ENCODE measurements at places on chromosomes 3 and 15.

GRCh38 chr3:177069514-177070329 is 127.6 kb downstream of the TBL1XR1 start:
- DNase-seq: peak; percentile 55

DNA sequence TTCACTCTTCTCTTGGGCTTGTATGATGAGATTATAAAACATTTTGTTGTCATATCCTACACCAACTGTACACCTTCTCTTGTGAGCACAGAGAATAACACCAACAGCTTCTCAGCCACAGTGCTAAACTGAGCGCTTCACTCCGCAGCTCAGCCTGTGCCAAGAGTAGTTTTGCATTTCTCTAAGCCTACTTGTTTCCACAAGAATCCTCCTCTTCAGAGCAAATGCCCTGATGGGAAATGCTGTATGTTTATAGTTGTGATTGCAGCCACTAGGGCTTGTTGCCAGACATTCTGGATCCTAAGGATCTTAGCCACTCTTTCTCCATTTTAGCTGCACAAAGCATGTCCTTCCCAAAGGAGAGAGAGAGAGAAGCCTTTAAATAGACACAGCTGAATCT is 138.8 kb upstream of the PLXND1 start:
- peak; percentile 72 for DNase-seq

- peak; percentile 61 for DNase-seq
Measured at GRCh38 chr15:79431636-79432344, at the start of gene MINAR1. MINAR1 (plus strand) TSS chr15:79432336; CDS start chr15:79456148, 23,812 bp downstream.

DNA sequence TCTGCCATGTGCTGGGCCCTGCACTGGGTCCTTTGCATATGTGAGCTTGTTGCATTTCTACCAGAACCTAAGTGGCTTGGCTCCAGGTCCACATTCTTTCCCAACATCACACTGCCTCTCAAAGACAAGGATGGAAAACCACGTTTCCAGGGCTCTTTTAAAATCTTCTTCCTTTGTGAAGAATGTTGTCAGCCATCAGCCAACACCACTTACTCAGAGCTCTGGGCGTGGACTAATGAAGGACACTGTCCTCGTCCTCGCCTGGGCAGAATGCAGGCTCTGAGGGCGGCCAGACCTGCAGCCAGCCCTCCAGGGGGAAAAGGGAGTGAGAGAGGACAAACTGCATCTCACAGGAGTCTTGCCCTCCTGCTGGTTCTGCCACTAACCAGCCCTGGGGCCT is 49.7 kb downstream of the MAGEF1 start:
- DNase-seq: peak; percentile 49

DNA sequence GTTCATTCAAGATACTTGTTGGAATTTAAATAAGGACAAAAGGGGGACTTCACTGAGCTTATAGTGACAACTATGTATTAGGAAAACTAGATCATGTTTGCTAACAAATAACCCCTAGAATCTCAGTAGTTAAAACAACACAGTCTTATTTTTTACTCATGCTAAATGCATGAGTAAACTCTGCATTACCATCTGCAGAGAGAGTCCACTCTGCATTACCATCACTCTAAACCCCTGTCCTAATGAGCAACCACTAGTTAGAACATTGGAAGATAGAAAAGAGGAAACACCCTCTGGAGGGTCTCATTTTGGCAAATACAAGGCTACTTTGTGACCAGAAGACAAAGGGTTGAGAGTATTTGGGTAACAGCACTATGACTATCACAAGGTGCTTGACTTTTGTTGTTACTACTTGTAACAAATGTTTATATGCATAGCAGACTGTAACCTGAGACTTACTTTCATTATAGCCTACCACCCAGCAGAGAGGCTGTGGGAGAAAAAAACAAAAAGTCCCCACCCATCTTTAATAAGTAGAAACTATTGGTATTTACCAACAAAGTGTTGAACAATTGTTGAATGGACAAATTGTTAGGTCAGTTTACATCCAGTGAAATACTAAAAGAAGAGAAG is 99.1 kb downstream of the OXSM start:
- no peak for DNase-seq

DNA sequence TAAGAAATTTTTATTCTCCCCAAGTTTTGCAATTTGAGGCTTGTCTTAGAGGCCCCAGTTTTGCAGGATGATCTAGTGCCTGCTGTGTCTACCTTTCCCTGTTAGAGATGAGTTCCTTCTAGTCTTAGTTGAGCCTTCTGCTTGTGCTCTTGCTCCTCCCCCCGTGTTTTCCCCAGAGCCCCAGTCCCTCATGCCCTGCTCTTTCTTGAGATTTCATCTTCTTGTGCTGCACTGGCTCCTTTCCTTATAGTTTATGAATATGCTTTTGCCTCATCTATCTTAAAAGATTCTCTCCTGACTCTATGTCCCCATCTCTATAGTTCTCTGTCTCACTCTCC is 4.7 kb downstream of the GAP43 start:
- no peak for DNase-seq

- DNase-seq: peak; percentile 43
Measured at GRCh38 chr3:101962055-101962454, 112.7 kb downstream of the NFKBIZ start.
